ENCODE measurements at places on chromosomes 1 and 21.

- DNase-seq = no peak
Measured at GRCh38 chr1:153253693-153254092, 5.8 kb upstream of the LORICRIN start.

- no peak for DNase-seq
Measured at GRCh38 chr1:63638471-63638870, 45.3 kb downstream of the PGM1 start.

DNA sequence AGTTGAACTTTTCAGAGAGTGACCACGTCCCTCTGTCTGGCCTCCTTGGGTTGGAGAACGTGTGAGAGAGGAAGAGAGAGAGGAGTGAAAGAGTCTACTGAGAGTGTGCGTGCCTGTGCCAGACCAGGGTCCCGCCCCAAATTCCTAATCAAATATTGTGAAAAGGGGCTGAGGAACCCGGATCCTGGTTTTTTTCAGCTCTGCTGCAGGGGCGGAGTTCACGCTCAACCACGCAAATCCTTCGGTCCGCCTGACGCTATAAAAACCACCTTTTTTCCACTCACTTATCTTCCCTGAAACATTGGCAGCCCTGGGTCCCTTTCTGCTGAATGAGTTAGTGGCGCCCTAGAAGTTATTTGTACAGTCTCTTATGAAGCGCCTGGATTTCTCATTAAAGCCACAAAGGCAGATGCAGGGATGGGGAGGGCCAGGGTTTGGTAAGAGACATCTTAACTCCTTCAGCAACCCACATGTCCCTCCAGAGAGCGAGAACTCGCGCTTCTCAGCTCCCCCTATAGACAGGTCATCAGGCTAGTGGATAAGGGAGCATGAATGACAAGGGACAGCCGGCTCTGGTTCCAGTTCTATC, at the start of gene FMOD:
Gene FMOD, minus strand, starts transcription at position 86 of the 589 bp plus-strand sequence. CDS start 2,852 bp downstream, outside the sequence.
- peak; percentile 55 for DNase-seq

GRCh38 chr1:83799594-83799993, 199.3 kb downstream of the TTLL7 start:
- no peak for DNase-seq

DNA sequence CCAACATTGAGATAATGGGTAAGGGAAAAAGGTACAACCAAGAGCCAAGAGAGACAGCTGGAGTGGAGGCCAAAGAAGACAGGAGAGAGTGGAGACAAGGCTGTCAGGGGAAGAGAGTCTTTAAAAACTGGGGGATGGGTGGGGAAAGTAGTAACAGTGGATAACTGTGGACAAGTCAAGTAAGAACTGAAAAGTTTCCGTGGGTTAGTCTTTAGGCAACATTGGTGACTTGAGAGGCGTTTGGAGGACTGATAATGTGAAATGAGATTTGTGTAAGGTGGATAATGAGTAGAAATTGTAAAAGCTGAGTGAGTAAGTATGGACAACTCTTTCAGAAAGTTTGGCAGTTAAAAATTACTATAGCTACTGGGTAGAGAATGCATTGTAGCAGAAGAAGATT, 10.4 kb downstream of the PPP2R5A start:
- no peak for DNase-seq

- DNase-seq = no peak
Measured at GRCh38 chr1:42206164-42206563, 41.6 kb upstream of the GUCA2A start.

GRCh38 chr1:7198664-7199063, 413.4 kb downstream of the CAMTA1 start:
- no peak for DNase-seq

DNA sequence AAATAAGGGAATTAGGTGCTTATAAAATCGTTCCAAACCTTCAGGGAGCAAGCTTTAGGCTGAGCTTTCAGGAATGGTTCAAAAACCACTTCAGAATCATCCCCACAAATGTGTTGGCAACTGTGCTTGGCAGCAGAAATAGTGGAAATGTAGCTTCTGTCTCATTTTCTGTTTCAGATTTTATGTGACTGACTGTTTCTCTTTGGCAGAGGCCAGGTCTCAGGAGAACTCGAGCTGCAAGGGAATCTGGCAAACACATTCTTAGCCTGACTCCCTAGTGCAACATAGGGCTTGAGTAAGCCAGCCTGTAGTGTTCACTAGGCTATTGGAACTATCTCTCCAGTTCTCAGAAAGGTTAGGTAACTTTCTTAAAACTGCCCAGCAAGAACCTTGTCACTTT, 128.6 kb downstream of the PLA2G4A start:
- no peak for DNase-seq

DNA sequence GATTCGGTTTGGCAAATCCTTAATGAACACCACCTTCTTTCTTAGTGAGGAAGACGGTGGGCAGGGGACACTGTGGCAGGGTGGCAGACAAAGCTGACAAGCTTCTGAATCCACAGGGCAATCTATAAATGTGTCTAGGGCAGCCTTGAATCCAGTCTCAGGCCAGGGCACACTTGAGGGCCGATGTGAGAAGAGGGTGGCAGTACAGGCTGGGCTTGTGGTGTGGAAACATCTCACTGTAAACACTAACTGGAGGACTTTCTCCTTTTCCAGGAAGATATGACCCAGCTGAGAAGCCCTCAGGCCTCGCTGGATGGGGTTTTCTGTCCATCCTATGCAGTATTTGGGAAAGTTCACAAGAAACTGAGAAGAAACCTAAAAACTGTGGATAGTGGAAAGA, 46.5 kb downstream of the PKP1 start:
- DNase-seq = no peak

- no peak for DNase-seq
Measured at GRCh38 chr1:230153641-230154296, 86.7 kb downstream of the GALNT2 start.

- no peak for DNase-seq
Measured at GRCh38 chr1:223212441-223212840, 69.4 kb upstream of the TLR5 start.

DNA sequence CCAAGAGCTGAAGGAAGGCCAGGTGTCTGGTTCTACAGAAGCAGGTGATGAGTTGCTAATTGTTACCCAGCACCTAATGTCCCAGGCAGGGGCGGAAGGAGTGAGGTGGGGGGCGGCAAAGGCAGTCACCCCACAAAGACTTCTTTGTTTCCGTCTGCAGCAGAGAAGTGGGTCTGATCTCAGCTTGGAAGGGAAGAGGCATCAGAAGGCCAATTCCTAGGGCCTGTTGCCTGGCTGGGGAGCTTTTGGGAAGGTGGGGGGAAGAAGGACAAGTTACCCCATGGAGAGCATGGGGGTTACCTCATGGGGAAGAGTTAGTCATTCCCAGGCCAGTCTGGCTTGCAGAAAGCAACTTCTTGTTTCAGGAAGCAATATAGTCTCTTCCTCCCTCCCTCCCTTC, 10.9 kb downstream of the IGSF21 start:
- DNase-seq = no peak

- DNase-seq = no peak
Measured at GRCh38 chr1:159554261-159554660, 18.5 kb upstream of the OR10J5 start.

DNA sequence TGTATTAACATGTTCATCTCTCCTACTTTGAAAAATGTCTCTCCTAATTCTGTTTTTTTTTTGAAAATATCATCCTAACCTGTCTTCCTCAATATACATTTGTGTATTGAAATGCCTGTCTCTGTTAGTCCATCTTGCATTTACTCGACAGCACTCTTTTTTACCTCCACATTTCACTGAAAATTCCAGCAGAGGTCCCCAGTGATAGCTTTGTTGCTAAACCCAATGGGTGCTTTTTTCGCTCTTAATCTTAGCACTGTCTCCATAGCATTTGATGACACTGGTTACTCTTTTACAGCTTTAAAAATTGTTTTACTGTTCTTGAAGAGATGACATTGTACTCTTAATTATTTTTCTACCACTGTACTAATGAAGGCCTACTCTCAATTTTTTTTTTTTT, 10.8 kb downstream of the OSBPL9 start:
- no peak for DNase-seq

DNA sequence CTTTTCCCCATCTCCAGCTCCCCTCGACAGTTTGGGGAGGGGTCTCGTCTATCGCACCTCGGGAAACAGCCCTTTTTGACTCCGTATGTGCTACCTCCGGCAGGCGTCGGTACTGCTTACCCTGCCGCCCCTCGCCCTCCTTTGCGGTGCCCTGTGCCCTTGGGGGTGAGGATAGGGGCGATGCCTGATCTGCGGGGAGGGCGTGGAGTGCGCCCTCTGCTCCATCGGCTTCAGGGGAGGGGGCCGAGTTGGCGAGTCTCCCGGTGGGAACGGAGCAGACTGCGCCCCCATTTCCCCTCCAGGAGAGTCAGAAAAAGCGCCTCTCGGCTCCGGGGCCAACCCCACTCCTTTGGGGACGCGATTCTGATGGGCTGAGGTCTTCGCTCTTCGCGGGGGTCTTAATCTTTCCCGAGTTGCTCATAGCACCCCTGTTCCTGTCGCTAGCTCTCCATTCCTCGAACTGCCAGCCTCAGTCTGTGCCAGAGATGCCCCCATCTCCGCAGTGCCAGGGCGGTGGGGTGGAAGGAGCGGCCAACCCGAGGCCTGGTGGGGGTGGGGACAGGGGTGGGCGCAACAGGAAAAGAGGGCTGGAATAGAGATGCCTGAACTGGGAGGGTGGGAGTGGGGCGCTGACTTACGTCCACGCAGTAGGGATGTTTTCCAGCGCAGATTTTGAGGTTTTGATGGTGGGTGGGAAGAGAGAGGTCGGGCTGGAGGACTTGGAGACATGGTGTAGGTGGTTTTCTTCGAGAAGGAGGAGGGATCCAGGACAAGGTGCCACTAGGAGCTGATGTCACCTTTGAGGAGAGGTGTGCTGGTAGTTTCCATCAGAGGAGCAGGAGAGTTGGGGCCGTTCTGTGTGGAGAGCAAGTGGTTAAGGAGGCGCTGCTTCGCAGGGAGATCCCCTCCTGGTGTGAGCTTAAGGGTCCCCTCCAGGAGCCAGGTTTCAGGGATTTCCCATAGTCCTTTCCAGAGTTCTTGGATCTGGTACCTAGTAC, 674 bp downstream of the PPFIA4 start:
- DNase-seq = no peak

DNA sequence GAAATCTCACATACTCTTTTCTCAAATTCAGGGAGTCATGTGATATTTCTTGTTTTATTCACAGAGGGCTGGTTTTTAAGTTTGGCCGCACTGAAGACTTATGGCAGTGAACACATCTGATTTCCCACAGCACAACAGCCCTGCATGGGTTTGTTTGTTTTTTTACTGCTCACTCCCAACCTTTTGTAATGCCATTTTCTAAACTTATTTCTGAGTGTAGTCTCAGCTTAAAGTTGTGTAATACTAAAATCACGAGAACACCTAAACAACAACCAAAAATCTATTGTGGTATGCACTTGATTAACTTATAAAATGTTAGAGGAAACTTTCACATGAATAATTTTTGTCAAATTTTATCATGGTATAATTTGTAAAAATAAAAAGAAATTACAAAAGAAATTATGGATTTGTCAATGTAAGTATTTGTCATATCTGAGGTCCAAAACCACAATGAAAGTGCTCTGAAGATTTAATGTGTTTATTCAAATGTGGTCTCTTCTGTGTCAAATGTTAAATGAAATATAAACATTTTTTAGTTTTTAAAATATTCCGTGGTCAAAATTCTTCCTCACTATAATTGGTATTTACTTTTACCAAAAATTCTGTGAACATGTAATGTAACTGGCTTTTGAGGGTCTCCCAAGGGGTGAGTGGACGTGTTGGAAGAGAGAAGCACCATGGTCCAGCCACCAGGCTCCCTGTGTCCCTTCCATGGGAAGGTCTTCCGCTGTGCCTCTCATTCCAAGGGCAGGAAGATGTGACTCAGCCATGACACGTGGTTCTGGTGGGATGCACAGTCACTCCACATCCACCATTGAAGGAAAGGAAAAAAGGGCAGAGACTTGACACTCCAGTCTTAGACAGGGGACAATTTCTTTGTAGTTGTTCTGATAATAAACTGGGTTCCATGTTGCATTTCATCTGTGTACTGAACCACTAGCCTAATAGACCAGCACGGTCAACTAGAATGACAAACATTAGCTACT, 22.8 kb downstream of the TMEM50A start:
- no peak for DNase-seq

GRCh38 chr1:41665962-41666917, 181.8 kb upstream of the EDN2 start:
- DNase-seq = no peak

- DNase-seq = no peak
Measured at GRCh38 chr21:44506279-44507255, 33.4 kb downstream of the KRTAP10-1 start.

DNA sequence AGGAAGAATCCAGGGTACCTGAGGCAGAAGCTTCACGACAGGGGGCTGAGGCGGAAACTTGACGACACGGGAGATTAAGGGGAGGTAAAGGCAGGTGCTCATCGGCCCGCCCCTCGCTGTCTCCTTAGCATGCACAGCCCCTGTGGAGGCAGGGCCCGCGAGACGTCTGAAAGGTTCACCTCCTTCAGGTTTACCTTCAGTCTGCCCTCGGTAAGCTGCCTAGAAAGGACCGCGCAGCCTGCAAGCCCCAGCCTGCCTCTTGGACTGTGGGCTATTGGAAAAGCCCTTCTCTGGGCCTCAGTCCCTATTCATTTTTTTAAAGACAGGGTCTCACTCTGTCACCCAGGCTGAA, 28.5 kb downstream of the KNCN start:
- no peak for DNase-seq

DNA sequence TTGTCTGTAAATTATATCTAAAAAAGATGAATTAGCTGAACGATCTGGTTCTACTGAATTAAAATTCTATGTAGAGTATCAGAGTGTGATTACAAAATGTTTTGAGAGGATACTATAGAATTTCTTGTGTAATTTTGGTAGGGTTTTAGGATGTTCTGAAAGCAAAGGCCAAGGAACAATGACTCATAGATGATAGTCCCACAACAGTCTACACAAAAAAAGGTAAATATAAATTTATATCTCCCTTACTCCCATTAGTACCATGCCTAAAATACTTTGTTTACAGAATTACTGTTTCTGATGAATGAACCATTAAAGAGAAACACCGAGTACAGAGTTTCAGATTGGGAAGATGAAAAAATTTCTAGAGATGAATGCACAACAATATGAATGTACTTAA, 9.5 kb downstream of the EDEM3 start:
- no peak for DNase-seq

GRCh38 chr1:30522031-30523004, 201.1 kb downstream of the MATN1 start:
- DNase-seq = no peak

DNA sequence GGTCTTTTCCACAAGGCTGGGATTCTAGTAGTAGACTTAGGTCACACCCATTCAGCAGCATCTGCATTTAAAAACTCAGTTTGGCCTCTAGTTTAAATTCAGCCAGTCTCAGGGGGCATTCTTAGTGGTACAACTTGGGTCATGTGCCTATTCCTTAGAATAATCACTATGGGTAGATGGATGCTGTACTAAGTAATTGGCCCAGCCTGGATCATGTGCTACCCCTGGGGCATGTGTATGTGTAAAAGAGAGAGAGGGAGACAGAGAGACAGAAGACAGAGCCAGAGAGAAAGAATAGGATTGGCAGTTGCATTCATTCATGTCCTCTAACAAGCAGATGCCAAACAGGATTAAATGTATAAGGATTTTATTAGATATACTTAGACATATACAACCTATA, 13.6 kb upstream of the SYT14 start:
- no peak for DNase-seq

All from prostate gland (tissue), 2 donors.